ENCODE measurements at places on chromosomes 13 and 19.

- no peak for DNase-seq
Measured at GRCh38 chr13:32267836-32268439, 47.2 kb downstream of the ZAR1L start.

GRCh38 chr13:33918199-33918932 is 100.4 kb downstream of the RFC3 start:
- DNase-seq: peak; percentile 86

DNA sequence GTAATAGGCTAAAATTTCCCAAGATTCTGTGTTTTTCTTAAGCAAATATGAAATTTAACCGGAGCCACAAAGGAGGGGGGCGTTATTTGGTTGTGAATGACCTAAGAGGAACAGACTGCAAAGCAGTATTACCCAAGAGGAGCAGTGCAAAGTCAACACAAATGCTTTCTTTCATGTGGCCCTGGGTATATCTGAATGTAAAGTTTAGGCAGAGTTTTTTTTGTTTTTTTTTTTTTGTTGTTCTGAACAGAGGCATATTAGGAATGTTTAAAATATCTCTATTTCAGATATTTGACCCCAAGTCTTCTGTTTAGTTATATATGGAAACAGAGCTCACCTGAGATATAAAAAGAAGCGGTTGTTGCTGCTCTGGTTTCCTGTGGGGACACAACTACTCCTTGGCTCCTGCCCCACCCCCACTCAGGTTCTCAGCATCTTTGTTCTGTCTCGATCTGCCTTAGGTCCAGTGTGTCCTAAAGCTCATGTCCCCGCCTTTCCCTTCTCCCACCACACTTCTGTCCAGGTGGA is 220.7 kb downstream of the RFC3 start:
- DNase-seq: no peak

GRCh38 chr19:37218592-37218935 is 550 bp downstream of the ZNF383 start:
- peak; percentile 35 for DNase-seq

DNA sequence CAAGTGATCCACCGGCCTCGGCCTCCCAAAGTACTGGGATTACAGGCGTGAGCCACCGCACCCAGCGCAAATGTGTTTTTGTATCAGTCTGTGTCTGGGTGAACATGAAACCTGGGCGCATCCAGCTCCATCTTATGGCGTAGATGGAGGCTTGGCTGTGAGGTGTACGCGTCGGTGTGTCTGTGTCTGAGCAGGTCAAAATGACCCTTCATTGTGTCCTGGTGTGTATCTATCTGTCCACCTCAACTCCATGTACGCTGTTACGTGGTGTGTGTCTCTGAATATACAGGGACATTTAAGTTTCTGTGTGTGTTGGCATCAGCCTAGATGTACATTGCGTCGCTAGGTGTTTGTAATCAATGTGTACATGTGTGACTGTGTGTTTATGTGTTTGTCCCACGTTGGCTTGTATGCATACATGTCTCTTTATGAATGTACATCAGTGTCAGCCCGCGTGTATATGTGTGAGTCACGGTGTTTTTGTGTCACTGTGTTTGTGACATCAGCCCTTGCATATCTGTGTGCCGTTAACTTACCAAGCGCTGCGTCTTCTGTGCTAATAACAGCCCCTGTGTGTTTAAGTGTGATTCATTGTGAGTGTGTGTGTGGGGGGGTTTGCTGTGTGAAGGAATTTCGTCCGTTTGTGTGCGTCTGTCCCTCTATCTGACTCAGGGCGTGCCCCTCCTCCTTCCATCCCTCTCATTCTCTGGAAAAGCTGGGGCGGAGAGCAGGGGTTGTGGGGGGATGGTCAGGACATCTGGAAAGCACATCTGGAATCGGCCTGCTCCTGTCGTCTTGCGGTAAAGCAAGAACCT is 6.4 kb downstream of the AXL start:
- peak; percentile 100 for DNase-seq

- no peak for DNase-seq
Measured at GRCh38 chr19:4063369-4064148, 3.1 kb downstream of the ZBTB7A start.

DNA sequence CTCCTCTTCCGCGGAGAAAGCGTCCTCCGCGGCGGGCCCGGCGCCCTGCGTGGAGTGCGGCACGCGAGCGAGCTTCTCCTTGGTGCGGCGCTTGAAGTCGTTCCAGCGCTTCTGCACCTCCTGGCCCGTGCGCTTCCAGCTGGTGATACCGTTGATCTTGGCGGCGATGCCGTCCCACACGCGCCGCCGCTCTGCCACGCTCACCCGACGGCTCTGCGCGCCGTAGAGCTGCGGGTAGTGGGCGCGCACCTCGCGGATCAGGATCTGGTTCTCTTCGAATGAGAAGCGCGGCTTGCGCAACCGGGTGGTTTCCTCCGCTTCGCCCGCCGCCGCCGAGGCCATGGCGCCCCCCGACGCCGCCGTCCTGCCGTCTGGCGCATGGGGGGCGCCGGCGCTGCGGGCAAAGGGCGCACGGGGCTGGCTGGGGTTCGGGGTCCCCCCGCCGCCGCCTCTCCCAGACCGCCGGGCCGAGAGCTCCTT is 941 bp downstream of the MYPOP start:
- DNase-seq: peak; percentile 33

DNA sequence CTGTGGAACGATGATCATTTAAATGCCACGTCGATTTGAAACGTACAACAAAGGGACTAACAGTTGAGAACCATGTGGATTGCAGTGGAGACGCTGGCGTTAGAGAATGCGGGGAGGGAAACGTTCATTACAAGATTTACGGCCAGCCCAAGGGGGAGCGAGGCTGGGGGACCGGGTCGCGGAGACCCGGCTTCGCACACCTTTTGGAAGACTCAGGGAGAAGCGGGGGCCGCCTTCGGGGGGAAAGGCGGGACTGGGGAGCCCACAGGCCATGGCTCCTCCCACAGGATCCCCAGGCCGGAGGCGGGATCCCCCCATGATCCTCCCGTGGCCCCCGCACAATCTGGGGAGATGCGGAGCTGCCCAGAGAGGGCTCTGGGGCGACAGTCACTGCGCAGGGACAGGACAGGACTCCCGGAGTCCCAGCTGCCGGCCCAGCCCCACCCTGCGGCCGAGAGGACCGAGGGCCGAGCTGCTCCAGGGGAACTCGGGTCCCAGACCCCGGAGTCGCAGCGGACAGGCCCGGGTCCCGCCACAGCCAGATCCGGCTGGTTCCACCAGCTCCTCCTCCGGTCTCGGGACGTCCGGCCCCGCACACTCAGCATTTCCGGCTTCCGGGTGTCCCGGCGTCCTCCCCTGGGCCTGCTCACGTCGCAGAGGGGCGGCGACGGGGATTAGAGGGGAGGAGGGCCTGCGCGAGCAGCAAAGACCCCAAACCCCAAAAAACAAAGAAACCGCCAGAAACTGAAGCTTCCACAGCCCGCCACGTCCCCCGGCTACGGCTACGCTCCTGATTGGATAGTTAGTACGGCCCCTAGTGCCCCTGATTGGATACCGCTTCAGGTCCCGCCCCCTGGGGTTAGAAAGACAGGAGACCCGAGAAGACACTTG is 21.1 kb upstream of the OR10H1 start:
- peak; percentile 93 for DNase-seq

DNA sequence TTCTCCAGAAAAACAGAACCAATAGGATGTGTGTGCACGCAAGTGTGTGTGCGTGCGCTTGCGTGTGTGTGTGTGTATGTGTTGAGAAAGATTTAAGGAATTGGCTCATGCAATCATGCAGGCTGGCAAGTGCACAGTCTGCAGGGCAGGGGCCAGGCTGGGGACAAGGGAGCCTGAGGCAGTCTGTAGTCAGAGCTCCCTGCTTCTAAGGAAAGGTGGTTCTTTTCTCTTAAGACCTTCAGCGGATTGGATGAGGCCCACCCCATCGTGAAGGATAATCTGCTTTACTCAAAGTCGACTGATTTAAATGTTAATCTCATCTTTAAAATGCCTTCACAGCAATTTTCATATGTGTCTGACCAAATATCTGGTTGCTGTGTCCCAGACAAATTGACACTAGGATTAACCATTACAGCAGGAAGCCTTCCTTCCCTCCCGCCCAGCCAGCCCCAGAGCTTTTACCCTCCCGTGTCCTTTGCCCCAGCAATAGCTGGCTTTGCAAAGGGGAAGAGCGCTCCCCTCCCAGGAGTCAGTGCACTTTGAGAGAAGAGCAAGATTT is 15.0 kb upstream of the NAXD start:
- no peak for DNase-seq

DNA sequence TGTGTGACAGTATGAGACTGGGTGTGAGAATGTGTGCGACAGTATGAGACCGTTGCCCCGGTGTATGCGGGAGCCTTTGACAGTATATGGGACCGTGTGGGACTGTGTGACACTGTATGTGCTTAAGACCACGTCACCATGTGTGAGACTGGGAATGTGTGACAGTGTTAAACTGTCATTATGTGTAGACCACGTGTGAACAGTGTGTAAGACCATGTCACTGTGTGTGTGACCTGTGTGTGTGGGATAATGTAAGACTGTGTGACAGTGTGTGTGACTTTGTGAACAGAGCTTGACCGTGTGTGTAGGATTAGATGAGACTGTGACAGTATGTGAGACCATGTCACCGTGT is 549 bp downstream of the ZNF583 start:
- DNase-seq: peak; percentile 3

DNA sequence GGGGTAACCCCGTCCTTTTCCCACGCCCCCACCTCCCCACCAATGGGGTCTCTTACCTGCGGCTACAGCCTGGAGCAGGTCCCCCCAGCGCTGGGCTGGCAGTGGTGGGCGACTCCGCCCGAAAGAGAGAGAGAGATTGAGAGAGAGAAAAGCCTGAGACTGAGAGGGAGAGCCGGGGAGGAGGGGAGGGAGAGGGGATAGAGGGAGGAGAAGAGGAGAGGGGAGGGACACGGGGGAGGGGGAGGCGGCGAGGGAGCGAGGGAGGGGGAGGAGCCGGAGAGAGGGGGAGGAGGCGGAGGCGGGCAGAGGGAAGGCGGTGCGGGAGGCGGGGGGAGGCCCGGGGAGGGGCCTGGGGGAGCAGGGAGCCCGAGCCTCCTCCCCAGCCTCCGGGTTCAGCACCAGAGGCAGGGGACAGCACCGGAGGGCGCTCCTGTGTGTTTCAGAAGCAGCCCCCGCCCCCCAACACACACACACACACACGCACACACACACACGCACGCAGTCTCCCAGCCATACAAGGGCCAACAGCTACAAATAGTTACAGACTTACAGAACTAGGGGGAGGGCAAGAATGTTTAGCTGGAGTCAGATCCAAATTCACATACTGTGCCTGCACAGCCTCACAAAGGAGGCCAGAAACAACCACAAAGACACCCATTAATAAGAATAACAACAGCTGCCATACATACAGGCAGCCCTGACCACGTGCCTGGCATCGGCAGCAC is at the start of gene SLC8A2:
Gene SLC8A2 (minus strand): TSS at position 161 of the 725 bp plus-strand sequence. CDS start 5,490 bp downstream, outside the sequence.
- DNase-seq: peak; percentile 73

DNA sequence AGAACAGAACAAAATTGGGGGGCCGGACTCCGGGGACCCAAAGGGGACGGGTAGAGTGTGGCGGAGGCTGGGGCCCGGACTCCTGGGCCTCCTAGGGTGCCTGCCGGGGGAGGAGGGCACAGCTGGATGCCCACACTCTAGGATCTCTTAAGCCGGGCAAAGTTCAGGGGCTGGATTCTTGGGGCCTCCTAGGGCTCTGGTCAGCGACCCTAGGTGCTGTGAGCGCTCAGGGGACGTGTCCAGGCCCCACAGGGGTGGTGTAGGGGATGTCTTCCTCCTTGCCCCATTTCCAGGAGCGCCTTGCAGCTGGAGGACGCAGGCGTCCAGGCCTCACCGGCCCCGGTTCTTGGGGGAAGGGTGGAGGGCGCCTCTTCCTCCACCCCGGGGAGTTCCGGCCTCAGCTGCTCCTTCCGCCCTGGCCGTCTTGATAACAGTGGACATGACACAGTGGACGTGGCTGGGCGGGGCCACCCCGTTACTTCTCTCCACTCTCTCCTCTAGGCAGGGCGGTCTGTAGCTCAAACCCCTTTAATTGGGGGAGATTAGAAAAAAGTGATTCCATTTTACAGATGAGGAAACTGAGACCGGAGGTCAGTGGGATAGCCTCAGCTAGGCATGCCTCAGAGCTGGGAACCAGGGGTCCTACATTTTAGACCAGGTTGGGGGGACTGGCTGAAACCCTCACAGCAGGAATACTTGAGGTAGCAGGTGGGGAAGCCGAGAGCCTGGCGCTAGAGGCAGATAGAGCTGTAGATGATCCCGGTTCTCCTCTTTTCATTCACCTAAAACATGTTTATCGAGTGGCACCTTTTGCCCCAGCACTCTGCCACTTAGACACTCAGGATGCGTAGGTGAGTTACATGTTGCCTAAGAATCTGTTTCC is 705 bp downstream of the STXBP2 start:
- no peak for DNase-seq

GRCh38 chr13:35055705-35056104 is 113.6 kb downstream of the NBEA start:
- DNase-seq: no peak

Data from AG10803 (cell line).